ENCODE measurements at places on chromosomes 12 and 14.

DNA sequence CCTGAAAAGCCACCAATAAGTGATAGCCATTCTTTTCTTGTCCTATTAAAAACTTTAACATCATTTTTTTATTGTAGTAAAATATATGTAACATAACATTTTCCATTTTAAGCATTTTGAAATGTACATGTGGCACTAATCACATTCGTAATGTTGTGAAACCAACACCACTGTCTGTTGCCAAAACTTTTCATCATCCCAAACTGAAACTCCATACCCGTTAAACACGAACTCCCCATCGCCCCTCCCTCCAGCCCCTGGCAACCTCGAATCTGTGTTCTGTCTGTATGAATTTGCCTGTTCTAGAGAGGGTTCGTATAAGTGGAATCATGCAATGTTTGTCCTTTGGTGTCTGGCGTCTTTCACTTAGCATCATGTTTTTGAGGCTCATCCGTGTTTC lies 75.9 kb downstream of the CCDC92 start:
- DNase-seq, result no peak

- no peak for DNase-seq
Observed at GRCh38 chr14:56156096-56156495, 37.9 kb downstream of the PELI2 start.

- no peak for DNase-seq
Observed at GRCh38 chr14:84969501-84969900, 560.4 kb upstream of the FLRT2 start.

DNA sequence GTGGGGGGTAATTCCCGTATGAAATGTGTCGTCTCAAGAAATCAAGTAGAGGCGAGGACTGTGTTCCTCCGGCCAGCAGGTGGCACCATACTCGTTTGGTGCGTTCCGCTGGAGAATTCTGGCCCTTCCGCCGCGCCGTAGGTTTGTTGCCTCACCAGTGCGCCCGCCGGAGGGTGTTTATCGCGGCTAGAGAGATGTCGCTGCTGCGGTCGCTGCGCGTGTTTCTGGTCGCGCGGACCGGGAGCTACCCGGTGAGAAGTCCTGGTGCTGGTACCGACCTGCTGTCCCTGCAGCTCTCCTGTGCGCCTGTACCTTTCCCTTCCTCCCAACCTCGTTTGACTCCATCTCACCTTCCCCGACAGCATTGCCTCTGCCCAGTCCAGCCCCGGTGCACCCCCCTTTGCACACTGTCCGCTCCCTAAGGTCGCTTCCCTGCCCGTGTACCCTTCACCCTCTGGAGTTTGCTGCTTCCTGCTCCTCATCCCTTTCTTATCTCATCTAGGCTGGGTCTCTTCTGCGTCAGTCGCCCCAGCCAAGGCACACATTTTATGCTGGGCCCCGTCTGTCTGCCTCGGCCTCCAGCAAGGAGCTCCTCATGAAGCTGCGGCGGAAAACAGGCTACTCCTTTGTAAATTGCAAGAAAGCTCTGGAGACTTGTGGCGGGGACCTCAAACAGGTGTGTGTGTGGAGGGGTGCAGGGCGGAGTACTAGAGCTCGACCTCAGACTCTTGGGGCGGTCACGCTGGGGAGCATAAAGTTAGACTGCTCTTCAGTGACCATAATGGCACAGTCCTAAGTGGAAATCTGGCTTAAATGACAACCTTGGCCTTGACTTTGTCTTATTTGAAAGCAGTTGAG lies at the start of gene TSFM:
TSFM (plus strand) TSS at position 180 of the 858 bp plus-strand sequence; CDS start at position 195, 15 bp downstream.
- DNase-seq, result peak; percentile 98

- no peak for DNase-seq
Observed at GRCh38 chr14:71557351-71557750, 374.9 kb upstream of the RGS6 start.

DNA sequence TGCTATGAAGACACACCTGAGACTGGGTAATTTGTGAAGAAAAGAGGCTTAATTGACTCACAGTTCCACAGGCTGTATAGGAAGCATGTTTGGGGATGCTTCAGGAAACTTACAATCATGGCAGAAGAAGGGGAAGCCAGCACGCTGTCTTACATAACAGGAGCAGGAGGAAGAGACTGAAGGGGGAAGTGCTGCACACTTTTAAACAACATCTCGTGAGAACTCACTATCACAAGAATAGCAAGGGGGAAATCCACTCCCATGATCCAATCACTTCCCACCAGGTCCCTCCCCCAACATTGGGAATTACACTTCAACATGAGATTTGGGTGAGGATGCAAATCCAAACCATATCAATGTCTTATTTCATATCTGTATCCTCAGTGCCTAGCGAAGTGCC lies 307.2 kb downstream of the ATP23 start:
- no peak for DNase-seq
